ENCODE measurements at places on chromosomes 2 and 18.

GRCh38 chr2:119753041-119753929, 6.4 kb upstream of the PTPN4 start:
- no peak for DNase-seq

DNA sequence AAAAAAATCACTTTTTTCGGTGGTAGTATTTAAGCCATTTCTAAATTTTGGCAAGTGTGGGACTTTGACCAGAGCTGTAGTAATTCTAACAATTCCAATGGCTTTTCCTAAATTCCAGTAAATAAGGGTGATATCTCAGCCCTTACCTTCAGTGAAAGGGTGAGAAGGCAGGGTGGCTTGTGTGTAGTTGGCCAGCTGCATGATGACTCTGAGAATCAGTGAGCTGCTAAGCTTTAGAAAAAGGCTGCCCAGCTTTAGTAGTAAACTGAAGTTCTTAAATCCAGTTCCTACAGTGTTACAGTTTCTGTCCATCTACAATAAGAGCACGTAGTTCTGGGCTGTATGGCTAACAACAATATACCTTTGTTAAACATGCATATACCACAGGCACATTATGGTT, 42.0 kb downstream of the OXER1 start:
- no peak for DNase-seq

- no peak for DNase-seq
Observed at GRCh38 chr18:6397931-6398566, 16.7 kb downstream of the L3MBTL4 start.

DNA sequence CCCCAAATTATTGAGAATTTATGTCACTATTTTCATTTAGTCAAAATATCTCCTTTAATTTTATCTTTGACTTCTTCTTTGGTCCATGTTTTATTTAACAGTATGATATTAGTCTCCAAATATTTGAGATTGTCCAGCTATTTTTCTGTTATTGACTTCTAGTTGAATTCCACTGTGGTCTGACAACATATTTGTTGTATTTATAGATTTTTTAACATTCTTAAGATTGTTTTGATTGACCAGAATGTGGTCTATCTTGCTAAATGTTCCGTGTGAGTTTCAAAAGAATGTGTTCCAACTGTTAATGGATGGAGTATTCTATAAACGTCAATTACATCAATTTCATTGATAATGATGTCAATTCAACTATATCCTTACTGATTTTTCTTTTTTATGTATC, 1452.1 kb downstream of the SUCLG1 start:
- DNase-seq, result no peak

GRCh38 chr18:49666045-49666775, 104.4 kb downstream of the LIPG start:
- DNase-seq, result no peak

DNA sequence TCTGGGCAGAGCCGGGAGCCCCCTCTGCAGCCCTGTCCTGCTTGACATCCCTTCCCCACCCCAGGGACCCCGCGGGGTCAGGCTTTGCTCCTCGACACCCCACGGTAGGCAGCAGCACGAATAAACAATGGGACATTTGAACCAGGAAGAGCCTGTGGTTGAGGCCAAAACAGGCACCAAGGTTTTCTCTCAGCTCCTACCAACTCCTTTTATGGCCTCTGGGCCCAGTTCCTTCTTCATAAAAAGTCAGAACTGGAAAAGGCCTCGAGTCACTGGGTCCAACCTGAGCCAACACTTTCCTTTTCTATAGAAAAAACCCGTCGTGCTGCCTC, 20.6 kb downstream of the TEX44 start:
- no peak for DNase-seq

All from amygdala (tissue), 56 donors.